HEK293T (cell line): ENCODE measurements at places on chromosomes 2 and 18.
A peak's percentile ranks its signal among the peaks of the same experiment; 100 is the strongest.

DNA sequence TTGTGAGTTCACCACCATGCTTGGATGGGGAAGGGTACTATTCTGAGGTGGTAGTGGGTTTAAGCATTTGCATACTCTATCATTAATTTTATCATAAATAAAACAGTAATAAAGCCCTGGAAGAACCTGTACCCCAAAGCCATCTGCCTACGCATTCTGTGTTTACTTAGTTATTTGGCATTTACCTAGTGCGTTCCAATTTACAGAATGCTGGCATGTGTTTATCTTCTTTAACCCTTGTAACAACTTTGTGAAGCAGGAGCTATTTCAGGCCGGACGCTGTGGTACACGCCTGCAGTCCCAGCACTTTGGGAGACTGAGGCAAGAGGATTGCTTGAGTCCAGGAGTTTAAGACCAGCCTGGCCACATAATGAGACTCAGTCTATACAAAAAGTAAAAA is 17.8 kb upstream of the ODC1 start:
- DNase-seq: no peak

GRCh38 chr2:86492048-86492453 is 50.9 kb downstream of the KDM3A start:
- no peak for DNase-seq

DNA sequence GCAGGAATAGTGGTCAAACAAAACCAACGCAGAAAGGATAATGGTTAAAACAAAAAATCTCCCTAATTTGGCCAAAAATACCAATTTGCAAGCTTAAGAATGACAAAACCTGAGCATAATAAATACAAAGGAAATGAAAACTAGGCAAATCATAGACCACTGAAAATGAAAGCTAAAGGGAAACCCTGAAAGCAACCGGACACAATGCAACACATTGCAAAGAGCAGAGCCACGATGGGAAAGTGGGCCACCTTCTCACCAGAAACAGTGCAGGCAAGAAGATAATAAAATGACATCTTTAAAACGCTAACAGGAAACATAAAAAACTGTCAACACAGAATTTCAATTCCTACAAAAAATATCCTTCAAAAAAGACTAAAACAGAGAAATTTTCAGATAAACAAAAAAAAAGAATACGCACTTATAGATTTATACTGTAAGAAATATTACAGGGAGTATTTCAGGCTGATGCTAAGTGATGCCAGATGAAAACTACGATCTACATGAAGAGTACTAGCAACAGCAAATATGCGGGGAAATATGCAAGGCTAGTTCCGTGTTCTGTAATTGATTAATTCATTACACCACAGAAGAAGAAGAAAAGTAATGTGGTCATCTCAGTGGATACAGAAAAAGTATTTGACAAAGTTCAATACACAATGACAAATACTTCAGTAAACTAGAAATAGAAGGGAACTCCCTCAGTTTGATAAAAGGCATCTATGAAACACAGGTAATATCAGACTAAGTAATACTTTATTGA is 239.5 kb downstream of the L3MBTL4 start:
- no peak for DNase-seq

- no peak for DNase-seq
These were observed 58.5 kb downstream of the PTRHD1 start for GRCh38 chr2:24734741-24735140.

- DNase-seq: no peak
These were observed 1.0 kb upstream of the TUBB6 start for GRCh38 chr18:12306752-12307700.

DNA sequence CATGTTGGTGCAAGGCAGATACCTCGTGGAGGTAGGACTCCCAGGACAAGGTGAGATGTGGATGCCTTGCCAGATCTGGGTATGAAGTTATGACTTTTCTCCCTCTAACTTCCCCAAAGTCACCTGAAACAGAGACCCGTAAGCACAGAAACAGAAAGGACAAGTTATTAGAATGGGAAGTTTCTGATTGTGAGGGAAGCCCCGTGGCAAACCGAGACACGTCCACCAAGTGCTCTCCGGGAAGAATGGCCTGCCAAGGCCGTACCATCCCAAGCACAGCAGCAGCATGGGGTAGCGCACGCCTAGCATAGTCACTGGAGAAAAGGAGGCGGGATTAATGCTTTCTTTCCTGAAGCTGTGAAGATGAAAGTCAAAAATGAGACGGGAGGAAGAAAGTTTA is 110.6 kb downstream of the ZNF532 start:
- DNase-seq: no peak

- DNase-seq: no peak
These were observed 206.2 kb upstream of the SKOR2 start for GRCh38 chr18:47457614-47458013.

DNA sequence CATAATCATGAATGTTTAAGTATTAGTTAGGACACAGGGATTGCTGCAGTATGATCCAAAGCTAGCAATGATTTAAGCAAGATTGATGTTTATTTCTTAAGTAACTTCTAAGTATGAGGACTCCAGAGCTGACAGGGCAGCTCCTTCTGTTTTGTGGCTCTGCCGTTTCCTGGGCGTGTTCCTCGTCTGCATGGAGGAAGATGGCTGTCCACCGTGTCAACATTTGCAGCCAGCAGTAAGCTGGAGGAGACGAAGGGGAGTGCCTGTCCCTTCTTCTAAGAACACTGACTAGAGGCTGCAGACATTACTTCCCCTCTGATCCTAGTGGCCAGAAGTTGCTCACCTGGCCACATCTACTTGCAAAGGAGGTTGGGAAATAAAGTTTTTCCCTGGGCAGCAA is 144.1 kb downstream of the MYO1B start:
- DNase-seq: no peak

DNA sequence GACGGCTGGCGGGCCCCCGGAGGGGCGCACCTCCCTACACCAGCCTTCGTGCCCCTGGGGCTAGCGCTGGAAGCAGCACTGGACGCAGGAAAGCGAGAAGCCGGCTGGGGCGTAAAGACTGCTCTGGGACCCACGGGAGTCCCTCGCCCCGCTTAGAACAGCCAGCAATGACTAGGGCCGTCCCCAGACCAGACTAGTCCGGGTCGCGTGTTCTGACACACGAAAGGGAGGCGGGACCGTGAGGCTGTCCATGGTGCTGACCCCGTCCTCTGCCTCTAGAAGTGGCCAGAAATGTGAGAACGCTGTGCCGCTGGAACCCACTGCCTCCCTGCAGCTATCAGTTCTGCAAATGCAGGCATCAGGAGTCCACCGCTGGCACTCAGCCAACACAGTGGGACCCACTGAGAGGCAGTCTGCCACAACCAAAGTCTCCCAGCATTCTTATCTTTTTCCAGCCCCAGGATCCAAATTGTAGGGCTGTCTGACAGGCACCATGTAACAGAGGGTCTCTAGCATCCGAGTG is at the start of gene UCN:
UCN (minus strand) TSS at position 87 of the 523 bp plus-strand sequence. CDS start 550 bp downstream, outside the sequence.
- no peak for DNase-seq

- no peak for DNase-seq
These were observed 100.1 kb downstream of the MYCN start for GRCh38 chr2:16040271-16041010.

- DNase-seq: no peak
These were observed 73.8 kb downstream of the CLIP4 start for GRCh38 chr2:29189052-29189451.

- no peak for DNase-seq
These were observed 12.8 kb upstream of the PLA2R1 start for GRCh38 chr2:160075171-160075570.

- DNase-seq: no peak
These were observed 112.7 kb upstream of the BCL2L11 start for GRCh38 chr2:111007757-111008688.

- no peak for DNase-seq
These were observed 3.1 kb downstream of the ARHGAP15 start for GRCh38 chr2:143132355-143132754.

- no peak for DNase-seq
These were observed 359 bp downstream of the FRZB start for GRCh38 chr2:182866095-182866460.

- DNase-seq: no peak
These were observed 7.6 kb downstream of the ITGA6 start for GRCh38 chr2:172434821-172435605.

DNA sequence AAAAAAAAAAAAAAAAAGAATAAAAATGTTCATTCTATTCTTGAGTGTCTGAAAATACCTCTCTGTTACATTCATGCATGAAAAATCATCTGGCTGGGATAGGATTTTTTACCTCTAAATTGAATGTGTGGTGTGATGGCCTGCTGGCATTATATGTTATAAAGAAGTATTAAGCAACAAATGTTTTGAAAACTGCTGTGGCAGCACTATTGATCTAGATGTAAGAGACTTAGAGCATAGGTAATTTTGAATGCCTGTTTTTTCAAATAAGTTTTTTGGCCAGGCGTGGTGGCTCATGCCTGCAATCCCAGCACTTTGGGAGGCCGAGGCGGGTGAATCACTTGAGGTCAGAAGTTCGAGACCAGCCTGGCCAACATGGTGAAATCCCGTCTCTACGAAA is 147.0 kb upstream of the LINC00305 start:
- DNase-seq: no peak

- no peak for DNase-seq
These were observed 118.1 kb upstream of the GCFC2 start for GRCh38 chr2:75828826-75829225.

DNA sequence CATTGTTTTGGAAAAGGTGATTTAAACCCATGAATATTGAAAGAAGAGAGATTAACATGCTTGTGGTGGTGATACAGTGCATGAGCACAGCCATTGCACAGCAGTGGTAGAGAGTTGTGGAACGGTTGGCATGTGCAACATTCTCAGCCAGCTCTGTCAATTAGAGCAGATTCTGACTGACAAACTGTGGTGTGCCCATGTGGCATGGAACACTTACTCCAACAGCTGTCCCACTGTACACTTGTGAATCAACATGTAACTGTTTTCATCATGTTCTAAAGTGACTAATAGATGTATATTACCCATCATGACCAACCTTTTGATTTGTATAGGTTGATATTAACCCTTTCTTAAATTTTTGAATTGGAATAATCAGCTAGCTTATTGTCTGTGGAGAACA is 55.6 kb downstream of the PKP4 start:
- DNase-seq: no peak

DNA sequence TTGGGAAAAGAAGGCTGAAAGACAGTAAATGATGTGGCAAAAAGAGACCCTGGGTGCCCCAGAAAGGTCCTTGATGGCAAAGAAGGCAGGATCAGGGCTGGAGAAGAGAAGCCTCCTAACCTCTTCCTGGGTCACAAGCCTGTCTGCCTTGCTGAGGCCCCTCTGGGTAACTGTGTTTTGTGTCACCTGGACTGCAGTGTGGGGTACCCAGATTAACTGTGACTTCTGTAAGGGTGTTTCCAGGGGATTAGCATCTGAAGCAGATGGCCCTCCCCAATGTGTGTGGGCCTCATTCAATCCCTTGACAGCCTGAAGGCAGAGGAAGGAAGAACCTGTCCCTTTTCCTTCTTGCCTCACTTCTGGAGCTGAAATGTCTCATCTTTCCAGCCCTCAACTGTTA is 35.6 kb upstream of the APCDD1 start:
- DNase-seq: no peak

GRCh38 chr18:12656938-12657683 is 796 bp downstream of the SPIRE1 start:
- peak; percentile 26 for DNase-seq

DNA sequence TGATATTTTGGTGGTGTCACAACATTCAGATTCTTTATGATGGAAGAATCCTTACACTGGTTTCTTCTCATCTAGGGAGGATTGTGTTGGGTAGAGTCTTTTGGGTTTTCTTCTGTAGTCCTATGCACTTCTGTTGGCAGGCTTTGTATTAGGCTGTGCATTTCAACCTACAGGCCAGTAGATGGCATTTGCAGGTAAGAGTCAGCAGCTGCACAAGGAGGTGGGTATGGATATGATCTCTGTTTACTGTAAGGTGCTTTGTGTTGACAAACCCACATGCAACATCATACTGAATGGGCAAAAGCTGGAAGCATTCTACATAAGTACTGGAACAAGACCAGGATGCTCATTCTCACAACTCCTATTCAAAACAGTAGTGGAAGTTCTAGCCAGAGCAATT is 656.8 kb downstream of the METTL4 start:
- peak; percentile 4 for DNase-seq

DNA sequence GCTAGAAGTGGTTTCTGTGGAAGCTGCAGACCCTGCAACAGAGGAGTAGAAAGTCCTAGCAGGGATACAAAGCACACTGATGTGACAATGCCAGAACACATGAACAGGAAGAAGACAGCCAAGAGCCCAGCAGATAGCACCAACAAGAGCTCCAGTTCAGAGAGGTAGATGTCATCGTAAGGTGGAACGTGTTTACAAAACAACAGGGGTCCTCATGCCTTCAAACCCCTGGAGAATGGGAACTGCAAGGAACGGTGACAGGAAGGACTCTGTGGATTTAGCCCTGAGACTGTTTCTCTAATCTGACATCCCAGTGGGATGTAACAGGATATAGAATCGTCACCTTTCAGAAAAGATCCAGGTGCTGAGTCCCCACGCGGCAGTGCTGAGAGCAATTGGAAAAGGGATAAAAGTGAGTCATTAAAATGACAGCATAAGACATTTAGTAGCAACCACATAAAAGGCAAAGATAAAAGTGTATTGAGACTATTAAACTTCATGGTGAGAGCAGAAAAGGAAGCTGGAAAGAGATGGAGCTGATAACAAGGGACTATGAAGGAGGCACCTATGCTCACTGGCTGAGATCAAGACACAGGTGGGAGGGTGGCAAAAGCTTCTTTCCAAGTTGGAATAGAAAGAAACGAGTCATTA is 195.2 kb downstream of the FBXO15 start:
- DNase-seq: no peak

GRCh38 chr2:180670302-180671003 is 310.0 kb upstream of the UBE2E3 start:
- DNase-seq: no peak

- DNase-seq: no peak
These were observed 615.6 kb upstream of the CDH2 start for GRCh38 chr18:28792404-28793086.

DNA sequence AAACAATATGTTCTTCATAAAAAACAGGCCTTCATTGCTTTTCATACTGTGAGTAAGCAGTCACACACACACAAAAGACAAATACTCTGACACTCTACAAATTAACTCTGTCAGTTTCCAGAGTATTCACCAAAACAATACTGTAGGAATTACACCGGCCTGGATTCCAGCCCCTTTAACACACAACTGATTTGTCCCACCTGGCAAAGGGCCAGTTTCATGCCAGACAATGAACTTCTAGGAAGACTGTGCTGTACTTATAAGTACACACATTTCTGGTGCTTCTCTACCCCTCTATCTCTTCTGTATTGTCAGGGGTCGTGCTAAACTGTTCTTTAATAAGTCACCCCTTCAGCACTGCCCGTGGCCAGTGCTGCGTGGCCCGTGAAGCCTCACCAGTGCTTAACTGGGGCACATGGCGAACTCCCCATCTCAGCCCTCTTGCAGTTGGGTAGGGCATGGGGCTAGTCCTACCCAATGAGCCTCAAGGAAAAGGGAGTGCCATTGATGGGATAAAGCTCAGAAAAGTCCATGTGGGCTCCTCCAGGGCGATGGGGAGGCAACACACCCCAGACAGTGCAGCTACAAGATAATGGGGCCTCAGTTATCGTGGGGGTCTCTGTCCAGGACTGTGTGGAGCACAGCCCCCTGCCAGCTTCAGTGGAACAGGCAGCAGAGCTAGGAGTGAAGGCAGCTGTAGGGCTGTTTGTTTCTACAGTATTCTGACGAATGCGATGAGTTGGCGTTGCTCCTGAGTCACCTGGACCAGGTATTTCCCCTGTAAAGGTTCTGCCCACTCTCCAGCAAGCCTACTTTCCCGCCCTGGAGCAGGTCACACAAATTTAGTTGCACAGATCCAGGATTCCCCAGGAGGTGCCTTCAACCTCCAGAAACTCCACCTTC is 99.0 kb downstream of the SP3 start:
- no peak for DNase-seq
